ENCODE measurements at places on chromosomes 13 and 19.

DNA sequence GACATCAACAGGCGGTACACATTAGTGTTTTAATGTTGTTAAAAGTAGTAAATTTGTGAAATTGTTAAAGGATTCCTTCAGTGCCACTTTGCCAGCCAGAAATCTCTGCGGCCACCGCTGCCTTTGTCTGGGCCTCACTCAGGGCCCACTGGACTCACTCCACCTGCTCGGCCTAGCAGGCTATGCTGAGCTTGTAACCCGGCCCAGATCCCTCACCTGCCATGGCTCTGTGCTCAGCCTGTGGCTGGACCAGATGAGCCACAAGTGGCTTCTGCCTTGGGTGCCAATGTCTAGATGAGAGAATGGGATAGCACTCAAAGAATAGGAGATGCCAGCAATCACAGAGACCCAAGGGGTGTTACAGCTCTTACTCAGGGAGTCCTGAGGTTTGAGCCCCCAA lies 1228.0 kb downstream of the DIAPH3 start:
- DNase-seq = no peak

DNA sequence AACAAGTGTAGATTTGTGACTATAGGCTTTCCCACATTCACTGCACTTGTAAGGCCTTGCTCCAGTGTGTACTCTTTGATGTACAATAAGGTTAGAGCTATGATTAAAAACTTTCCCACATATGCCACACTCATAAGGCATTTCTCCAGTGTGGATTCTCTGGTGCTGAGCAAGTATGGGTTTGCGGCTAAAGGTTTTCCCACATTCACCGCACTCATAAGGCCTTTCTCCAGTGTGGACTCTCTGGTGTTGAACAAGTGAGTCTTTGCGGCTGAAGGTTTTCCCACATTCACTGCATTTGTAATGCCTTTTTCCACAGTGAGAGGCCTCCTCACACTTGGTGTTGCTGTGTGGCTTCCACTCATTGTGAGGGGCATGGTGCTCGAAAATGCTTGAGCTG lies 3.7 kb downstream of the ZNF772 start:
- DNase-seq = no peak

GRCh38 chr13:61751039-61751438 lies 335.4 kb upstream of the PCDH20 start:
- DNase-seq = no peak

DNA sequence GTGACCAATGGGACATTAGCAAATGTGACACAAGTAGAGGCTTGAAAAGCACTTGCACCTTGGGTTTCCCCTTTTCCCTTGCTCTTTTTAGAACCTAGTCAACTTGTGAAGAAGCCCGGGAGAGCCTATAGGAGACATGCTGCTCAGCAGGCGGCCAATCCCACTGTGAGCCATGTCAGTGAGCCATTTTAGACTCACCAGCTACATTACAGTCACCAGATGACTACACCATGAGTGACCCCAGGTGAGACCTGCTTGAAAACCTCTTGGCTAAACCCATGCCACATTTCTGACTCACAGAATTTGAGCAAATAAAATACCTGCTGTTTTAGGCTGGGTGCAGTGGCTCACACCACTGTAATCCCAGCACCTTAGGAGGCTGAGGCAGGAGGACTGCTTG lies 317.5 kb downstream of the KLF12 start:
- DNase-seq = no peak

GRCh38 chr19:58398087-58398486 lies 2.6 kb downstream of the RNF225 start:
- DNase-seq = no peak

- no peak for DNase-seq
Observed at GRCh38 chr13:109422161-109422560, 364.2 kb downstream of the IRS2 start.

DNA sequence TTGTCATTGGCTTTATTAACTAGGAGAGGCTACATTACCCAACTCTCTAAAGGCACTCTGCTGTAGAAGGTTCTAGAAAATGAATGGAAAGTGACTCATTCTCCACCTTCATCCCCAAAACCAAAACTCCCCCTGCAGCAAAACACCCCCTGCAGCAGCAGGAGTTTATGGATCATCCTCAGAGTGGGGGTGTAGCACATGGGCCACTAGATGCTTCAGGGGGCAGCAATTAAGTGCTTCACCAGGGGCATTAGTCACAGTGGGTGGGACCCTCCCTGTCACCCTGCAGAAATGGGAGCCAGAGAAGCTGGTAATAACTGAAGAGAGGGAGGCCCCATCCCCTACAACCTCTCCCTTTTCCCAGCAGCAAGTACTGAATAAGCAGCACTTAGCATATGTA lies 64.5 kb upstream of the MED4 start:
- DNase-seq = peak; percentile 38

- no peak for DNase-seq
Observed at GRCh38 chr19:3296446-3296845, 69.9 kb upstream of the NFIC start.

DNA sequence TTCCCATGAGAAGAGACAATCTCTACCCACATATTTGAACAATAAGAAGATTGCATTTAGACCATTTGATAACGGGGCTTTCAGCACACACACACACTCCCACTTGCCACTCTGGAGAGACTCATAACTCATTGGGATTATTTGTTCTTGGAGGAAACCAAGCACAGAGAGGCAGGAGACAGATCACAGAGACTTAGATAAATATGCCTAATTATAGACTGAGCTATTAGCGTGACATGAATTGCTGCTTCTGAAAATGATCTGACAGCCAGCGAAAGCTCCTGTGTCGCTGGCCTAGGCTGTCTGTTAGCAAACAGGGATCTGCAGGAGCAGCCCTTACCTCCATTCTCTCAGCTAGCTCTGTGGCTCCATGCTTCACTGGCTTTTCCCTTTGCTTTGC lies 111.4 kb downstream of the CCNA1 start:
- no peak for DNase-seq

DNA sequence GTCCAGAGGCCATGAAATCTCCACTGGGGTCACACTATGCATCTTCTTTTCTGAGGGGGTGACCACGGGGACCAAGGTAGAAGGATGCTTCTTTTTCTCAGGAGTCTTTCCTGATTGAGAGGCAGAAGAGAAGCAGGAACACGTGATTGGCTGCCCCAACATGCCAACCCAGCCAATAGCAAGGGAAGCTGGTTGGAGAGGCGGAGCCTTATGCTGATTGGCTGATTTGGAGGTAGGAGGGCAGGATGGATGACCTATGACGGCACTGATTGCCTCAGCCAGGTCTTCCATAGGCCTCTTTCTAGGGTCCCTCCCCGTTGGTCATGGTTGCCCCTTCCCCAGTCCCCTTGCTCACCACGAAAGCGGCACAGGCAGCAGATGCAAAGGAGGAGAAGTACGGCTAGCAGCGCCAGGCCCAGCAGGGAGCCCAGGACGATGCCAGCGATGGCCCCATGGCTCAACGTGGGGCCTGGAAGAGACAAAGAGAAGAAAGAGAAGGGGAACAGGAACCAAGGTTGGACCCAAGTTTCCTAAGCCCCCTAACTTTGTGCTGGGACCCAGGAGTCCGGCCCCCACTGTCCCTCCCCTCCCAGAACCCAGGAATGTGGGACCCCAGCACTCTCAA lies 8.0 kb downstream of the VSIG10L start:
- DNase-seq = no peak

- DNase-seq = no peak
Observed at GRCh38 chr13:108070925-108071324, 144.4 kb downstream of the LIG4 start.

DNA sequence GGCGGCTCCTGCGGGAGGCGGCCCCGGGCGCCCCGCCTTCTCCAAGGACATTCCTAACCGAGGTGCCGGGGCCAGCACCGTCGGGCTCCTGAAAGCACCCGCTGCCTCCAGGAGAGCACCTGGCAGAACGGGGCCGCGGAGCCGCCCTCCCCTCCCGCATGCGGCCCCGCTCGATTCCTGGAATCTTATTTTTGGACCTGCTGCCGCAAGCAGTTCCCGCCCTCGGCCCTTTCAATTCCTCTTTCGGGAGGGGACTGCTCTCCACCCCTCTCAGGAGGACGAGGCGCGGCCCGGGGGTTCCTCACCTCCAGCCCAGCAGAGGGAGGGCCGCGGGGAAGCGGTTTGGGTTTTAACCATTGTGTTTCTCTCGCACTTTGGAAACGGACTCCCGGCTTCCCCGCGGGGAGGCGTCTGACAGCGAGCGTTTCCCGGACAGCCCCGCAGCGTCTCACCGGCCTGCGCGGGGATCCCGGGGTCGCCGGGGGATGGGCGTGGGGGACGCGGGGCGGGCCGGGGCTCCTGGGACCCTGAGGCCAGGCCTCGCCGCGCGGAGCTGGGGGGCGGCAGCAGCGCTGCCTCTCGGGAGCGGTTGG lies 849 bp downstream of the GAS6 start:
- DNase-seq = no peak
